ENCODE measurements at places on chromosomes 2 and 18. TPM values are rescaled to one million over a fixed set of nuclear protein-coding genes. Genes with fewer than 3 reads are reported as not detected.

DNA sequence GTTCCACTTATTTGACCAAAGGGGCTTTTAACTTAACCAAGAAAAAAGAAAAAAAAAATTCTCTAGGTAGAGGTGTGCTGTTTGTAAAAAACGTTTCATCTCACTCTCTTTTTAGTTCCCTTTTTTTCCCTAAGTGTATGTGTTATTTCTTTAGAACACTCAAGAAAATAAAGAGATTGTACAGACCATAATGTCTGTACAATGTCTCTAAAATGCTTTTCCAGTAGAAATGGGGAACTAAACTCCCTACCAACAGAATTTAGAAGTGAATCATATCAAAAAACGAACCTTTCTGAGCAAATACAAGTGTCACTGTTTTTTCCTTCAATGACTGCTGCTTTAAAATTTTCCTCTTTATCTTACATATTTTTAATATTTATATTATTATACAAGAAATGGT lies 72.0 kb downstream of the CDH7 start:
- H3K36me3 ChIP-seq: no peaks in the 10 kb centered on the region
- DNase-seq: no peak
- H3K27me3 ChIP-seq: no peaks in the 10 kb centered on the region
- no peak overlapping the region for H3K4me3 ChIP-seq
- no peak overlapping the region for H3K27ac ChIP-seq

GRCh38 chr2:152240559-152241231 lies 65.1 kb upstream of the STAM2 start:
- DNase-seq: peak; percentile 19
- no peak overlapping the region for H3K27ac ChIP-seq
- no peaks in the 10 kb centered on the region for H3K27me3 ChIP-seq
- H3K36me3 ChIP-seq: no peaks in the 10 kb centered on the region
- no peak overlapping the region for H3K4me3 ChIP-seq

GRCh38 chr2:47227532-47228279 lies 72.6 kb upstream of the STPG4 start:
- H3K27ac ChIP-seq: no peak overlapping the region
- no peak overlapping the region for H3K4me3 ChIP-seq
- H3K4me1 ChIP-seq: peaks cover 20% of the 10 kb centered on the region
- DNase-seq: no peak

DNA sequence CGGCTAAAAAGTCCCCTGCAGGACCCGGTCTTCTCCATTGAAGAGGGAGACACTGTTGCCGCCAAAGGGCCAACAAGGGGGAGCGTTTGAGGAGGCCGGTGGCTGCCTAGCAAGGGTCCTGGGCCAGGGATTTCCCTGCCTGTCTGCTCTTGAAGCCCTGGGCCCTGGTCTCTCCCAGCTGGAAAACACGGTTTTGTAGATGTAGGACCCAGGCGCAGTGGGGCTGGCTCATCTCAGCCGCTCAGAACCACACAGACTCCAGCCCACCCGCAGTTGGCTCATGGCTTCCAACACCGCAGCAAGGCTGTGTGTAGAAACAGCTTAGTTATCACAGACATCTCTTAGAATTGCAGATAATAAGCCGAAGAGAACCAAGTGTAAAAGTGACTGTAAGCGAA lies 57.1 kb upstream of the TWIST2 start:
- H3K27ac ChIP-seq: no peak overlapping the region
- no peaks in the 10 kb centered on the region for H3K36me3 ChIP-seq
- no peaks in the 10 kb centered on the region for H3K4me1 ChIP-seq
- no peaks in the 10 kb centered on the region for H3K27me3 ChIP-seq

ESPNL gene
- total RNA-seq: not detected

HOXD13 gene
- not detected for total RNA-seq

GRCh38 chr2:42236911-42237310 lies 67.8 kb downstream of the EML4 start:
- DNase-seq: no peak
- no peaks in the 10 kb centered on the region for H3K36me3 ChIP-seq

DNA sequence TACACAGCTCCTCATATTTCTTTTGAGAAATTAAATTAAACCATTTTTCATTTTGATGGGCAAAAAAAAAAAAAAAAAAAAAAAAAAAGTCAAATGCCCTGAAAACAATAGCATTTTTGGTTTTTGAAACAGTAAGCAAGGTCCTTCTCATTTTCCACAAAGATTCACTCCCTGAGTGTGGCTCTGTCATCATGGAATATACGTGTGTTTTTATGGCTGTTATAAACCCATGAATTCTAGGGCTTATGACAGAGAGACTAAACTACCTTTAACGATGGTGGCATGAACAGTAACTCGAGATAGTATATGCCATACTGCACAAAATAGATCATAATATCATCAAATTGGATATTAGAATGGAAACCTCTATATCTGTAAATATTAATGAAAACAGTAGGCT lies 179.2 kb upstream of the ZNF521 start:
- H3K4me3 ChIP-seq: no peak overlapping the region
- no peak overlapping the region for H3K27ac ChIP-seq
- H3K36me3 ChIP-seq: no peaks in the 10 kb centered on the region
- DNase-seq: no peak

DNA sequence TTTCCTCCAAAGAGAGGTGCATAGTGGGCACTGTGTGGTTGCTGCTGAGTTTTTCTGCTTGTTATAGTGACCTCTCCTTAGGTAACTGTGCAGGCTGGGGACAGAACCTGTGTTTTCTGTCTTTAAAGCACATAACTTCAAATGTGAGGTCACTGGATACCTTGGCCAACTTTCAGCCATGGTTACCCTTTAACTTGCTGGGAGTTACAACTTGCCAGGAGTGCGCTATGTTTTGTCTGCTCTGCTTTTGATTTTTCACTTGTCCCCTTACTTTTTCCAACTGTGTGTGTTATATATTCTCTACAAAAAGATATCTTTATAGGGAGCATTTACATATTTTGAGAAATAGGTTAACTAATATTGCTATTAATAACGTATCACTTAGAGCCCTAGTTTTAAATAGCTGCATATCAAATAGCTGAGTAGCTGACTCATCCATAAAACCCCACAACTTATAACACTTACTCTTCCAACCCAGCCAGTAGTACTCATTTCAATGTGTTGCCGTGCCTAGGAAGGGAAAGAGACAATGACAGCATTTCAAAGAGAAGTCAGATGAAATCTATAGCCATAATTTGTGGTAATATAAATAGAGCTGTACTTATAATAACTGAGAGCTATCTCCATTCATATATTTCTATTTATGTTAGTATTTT lies 51.6 kb downstream of the DPP4 start:
- H3K27me3 ChIP-seq: no peaks in the 10 kb centered on the region
- H3K4me1 ChIP-seq: no peaks in the 10 kb centered on the region
- no peak overlapping the region for H3K4me3 ChIP-seq
- no peaks in the 10 kb centered on the region for H3K36me3 ChIP-seq
- no peak overlapping the region for H3K27ac ChIP-seq
- no peak for DNase-seq

DNA sequence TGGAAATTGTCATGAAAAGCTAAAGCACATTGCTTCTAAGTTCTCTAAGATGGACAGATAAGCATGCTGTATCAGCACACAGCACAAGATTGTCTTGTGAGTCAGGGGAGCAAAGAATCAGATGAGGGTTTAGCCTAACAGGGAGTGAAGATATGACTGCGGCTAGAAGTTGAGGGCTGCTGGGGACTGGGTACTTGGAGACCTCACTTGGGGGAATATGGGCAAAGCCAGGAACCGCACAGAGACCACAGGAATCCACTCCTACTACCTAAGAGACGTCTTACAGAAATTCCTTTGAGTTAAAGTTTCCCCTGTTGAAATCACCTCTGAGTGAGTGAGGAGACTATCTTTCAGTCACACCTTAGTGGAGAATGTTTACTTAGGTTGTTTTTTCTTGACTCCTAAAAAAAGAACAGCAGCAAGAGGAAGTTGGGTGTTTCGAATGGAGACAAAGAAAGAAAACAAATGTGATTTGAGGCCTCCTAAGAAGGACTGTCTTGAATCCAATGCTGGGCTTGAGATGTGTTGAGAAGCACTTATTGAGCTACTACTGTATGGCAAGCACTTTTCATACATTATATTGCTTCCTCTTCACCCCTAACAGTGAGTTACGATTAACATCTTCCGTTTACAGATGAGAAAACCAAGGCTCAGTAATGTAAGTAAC lies 100.7 kb downstream of the ANKRD44 start:
- no peak for DNase-seq
- H3K4me1 ChIP-seq: peaks cover 32% of the 10 kb centered on the region
- peak overlapping the region; percentile 58 for H3K27ac ChIP-seq
- H3K27me3 ChIP-seq: no peaks in the 10 kb centered on the region

- H3K27ac ChIP-seq: no peak overlapping the region
Observed at GRCh38 chr18:44885507-44885906, 204.8 kb downstream of the SETBP1 start.

GRCh38 chr2:75310876-75311275 lies 111.6 kb upstream of the TACR1 start:
- no peaks in the 10 kb centered on the region for H3K36me3 ChIP-seq
- H3K4me1 ChIP-seq: no peaks in the 10 kb centered on the region
- no peak overlapping the region for H3K4me3 ChIP-seq
- no peak for DNase-seq
- H3K27me3 ChIP-seq: no peaks in the 10 kb centered on the region
- H3K27ac ChIP-seq: no peak overlapping the region

GRCh38 chr2:64338910-64339500 lies 115.0 kb upstream of the LGALSL start:
- H3K27ac ChIP-seq: no peak overlapping the region
- no peak overlapping the region for H3K4me3 ChIP-seq
- H3K27me3 ChIP-seq: no peaks in the 10 kb centered on the region
- H3K4me1 ChIP-seq: no peaks in the 10 kb centered on the region
- no peak for DNase-seq

DNA sequence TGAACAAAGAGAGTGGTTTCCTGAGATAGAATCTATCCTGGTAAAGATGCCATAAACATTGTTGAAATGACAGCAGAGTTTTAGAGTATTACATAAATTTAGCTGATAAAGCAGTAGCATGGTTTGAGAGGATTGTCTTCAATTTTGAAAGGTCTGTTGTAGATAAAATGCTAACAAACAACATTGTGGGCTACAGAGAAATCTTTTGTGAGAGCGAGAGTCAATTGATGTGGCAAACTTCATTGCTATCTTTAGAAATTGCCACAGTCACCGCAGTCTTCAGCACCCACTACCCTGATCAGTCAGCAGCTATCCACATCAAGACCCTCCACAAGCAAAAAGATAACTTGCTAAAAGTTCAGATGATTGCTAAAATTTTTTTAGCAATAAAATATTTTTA lies 17.5 kb downstream of the VRK2 start:
- H3K27ac ChIP-seq: no peak overlapping the region
- H3K4me3 ChIP-seq: no peak overlapping the region
- H3K36me3 ChIP-seq: no peaks in the 10 kb centered on the region

DNA sequence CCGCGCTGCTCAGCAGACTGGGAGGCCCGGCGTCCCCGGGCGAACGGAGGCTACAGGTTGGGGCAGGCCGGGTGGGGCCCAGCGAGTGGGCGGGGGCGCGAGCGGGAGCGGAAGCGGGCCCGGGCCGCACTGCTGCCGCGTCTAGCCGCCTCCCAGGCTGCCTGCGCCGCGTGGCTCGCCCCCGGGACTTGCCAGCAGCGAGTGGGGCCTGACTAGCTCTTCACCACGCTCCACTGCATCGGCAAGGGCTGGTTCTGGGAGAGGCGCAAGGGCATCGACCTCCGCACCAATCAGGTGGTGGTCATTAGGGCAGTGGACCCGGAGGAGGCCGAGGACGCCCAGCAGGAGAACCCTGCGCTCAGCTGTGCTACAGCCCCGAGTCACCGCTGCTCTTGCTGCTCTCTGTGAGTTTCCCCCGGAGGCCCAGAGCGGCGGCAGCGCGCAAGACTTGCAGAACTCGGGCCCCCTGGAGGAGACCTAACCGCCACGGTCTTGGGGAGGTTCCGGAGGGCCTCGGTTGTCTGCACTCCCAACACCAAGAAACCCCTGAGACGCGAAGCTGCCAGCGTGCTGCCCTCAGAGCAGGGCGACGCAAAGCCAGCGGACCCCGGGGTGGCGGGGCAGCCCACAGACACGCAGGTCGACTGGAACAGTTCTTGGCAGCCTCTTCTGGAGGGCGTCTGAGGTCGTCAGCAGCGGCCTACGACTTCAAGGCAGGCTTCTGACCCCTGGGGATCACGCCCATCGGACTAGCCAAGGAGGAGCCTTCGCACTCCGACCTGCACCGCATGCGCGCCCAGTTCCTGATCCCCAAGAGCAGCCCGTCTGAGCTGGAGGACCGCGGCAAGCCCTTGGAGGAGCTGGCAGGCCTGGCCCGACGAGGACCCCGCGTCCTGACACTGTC lies 27.2 kb upstream of the PTPN2 start:
- H3K36me3 ChIP-seq: no peaks in the 10 kb centered on the region
- peak overlapping the region; percentile 51 for H3K4me3 ChIP-seq
- DNase-seq: no peak
- H3K27me3 ChIP-seq: peaks cover 18% of the 10 kb centered on the region
- peak overlapping the region; percentile 31 for H3K27ac ChIP-seq

ST8SIA3 gene
- total RNA-seq: not detected

- H3K4me3 ChIP-seq: no peak overlapping the region
- H3K36me3 ChIP-seq: peaks cover 72% of the 10 kb centered on the region
- peak overlapping the region; percentile 12 for H3K27ac ChIP-seq
Observed at GRCh38 chr2:181911830-181912229, 20.3 kb downstream of the ITPRID2 start.

SLC30A3 gene
- not detected for total RNA-seq

DNA sequence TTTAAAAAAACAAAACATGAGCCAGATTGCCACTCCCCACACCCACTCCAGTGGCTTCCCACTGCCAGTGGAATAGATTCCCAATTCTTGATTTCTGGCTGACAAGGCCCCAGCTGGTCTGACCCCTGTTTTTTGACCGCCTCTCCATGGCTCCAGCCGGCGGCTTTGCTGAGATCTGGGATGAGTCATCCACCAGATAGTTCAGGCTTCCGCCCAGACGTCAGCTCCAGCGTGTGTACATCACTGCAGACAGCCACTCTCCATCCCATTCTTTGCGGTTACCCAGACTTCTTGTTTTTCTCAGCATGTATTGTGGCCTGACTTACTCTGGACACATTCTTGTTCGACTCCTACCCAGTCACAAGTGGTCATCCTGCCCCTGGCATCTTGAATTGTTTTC lies 227.9 kb downstream of the GBX2 start:
- no peaks in the 10 kb centered on the region for H3K4me1 ChIP-seq
- H3K36me3 ChIP-seq: peaks cover 13% of the 10 kb centered on the region
- no peak overlapping the region for H3K27ac ChIP-seq
- no peak overlapping the region for H3K4me3 ChIP-seq
- peak; percentile 70 for DNase-seq

GRCh38 chr2:70523996-70524965 lies 29.3 kb downstream of the TGFA start:
- peak overlapping the region; percentile 62 for H3K27ac ChIP-seq
- no peaks in the 10 kb centered on the region for H3K36me3 ChIP-seq
- H3K4me3 ChIP-seq: no peak overlapping the region
- H3K4me1 ChIP-seq: peaks cover 30% of the 10 kb centered on the region

GRCh38 chr2:105950521-105951383 lies 206.0 kb downstream of the NCK2 start:
- H3K27ac ChIP-seq: no peak overlapping the region
- H3K4me1 ChIP-seq: no peaks in the 10 kb centered on the region
- H3K36me3 ChIP-seq: no peaks in the 10 kb centered on the region
- H3K4me3 ChIP-seq: no peak overlapping the region
- DNase-seq: no peak

BMP10 gene
- total RNA-seq: 0.37 TPM

All from stomach (tissue), 19 donors.